ENCODE measurements at places on chromosomes 16 and 17. TPM values are rescaled to one million over a fixed set of nuclear protein-coding genes. Genes with fewer than 3 reads are reported as not detected.

- H3K36me3 ChIP-seq: no peaks in the 10 kb centered on the region
- peaks cover 7% of the 10 kb centered on the region for H3K4me1 ChIP-seq
- no peak for DNase-seq
These were observed 489 bp downstream of the ZC3H18 start for GRCh38 chr16:88570691-88571092.

GRCh38 chr16:77833921-77834634 is 45.7 kb downstream of the VAT1L start:
- H3K4me3 ChIP-seq: no peak overlapping the region
- no peaks in the 10 kb centered on the region for H3K27me3 ChIP-seq
- no peak for DNase-seq
- H3K27ac ChIP-seq: no peak overlapping the region

DNA sequence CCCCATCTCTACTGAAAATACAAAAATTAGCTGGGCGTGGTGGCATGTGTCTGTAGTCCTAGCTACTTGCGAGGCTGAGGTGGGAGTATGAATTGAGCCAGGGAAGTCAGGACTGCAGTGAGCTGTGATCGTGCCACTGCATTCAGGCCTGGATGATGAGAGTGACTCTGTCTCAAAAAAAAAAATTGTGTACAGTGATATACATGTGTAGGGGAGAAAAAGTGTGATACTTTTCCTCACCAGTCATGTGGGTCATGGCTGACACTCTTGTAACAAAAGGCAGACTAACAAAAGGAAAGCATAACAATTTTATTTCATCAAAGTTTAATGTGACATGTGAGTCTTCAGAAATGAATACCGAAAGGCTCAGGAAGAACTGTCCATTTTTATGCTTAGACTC is 2.0 kb upstream of the ABCC12 start:
- DNase-seq: no peak
- H3K27ac ChIP-seq: no peak overlapping the region
- H3K36me3 ChIP-seq: no peaks in the 10 kb centered on the region

GRCh38 chr16:24996301-24996700 is 18.9 kb downstream of the ARHGAP17 start:
- peaks cover 15% of the 10 kb centered on the region for H3K4me1 ChIP-seq
- no peak overlapping the region for H3K4me3 ChIP-seq
- H3K27me3 ChIP-seq: no peaks in the 10 kb centered on the region
- no peak overlapping the region for H3K27ac ChIP-seq
- no peak for DNase-seq

DNA sequence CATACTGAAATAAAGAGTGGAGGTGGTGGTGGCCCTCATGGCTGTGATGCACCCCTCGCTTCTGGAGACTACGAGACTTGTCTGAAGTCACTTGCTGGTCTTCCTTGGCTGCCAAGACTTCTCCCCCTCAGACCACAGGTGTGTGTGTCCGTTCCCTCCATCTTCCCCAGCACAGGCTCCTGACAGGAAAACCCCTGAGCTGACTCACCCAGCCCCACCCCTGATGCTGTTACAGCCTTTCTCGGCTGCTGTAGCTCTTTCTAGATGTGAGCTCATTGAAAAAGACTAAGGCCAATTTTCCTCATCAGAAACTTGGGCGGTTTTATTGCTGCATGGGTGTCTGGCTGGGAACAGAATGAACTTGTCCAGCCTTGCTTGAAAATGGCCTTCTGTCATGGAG is 296.9 kb downstream of the TMEM114 start:
- H3K4me1 ChIP-seq: no peaks in the 10 kb centered on the region
- no peak for DNase-seq
- H3K27me3 ChIP-seq: no peaks in the 10 kb centered on the region
- no peak overlapping the region for H3K4me3 ChIP-seq
- H3K36me3 ChIP-seq: no peaks in the 10 kb centered on the region

GRCh38 chr17:80861418-80861815 is 130.2 kb upstream of the CHMP6 start:
- no peak for DNase-seq
- no peaks in the 10 kb centered on the region for H3K27me3 ChIP-seq
- peaks cover 18% of the 10 kb centered on the region for H3K4me1 ChIP-seq
- no peak overlapping the region for H3K4me3 ChIP-seq
- H3K36me3 ChIP-seq: no peaks in the 10 kb centered on the region
- H3K27ac ChIP-seq: no peak overlapping the region

- H3K36me3 ChIP-seq: no peaks in the 10 kb centered on the region
- H3K27me3 ChIP-seq: no peaks in the 10 kb centered on the region
- peaks cover 2% of the 10 kb centered on the region for H3K4me1 ChIP-seq
- no peak overlapping the region for H3K4me3 ChIP-seq
- no peak overlapping the region for H3K27ac ChIP-seq
- no peak for DNase-seq
These were observed 6.2 kb upstream of the C1QTNF1 start for GRCh38 chr17:79017546-79018369.

GRCh38 chr17:7509937-7510336 is 25.8 kb downstream of the POLR2A start:
- no peaks in the 10 kb centered on the region for H3K27me3 ChIP-seq
- no peak for DNase-seq
- H3K4me1 ChIP-seq: no peaks in the 10 kb centered on the region
- H3K36me3 ChIP-seq: no peaks in the 10 kb centered on the region

- DNase-seq: no peak
- H3K36me3 ChIP-seq: no peaks in the 10 kb centered on the region
- peaks cover 5% of the 10 kb centered on the region for H3K4me1 ChIP-seq
- no peaks in the 10 kb centered on the region for H3K27me3 ChIP-seq
- no peak overlapping the region for H3K4me3 ChIP-seq
- no peak overlapping the region for H3K27ac ChIP-seq
These were observed 7.2 kb downstream of the CTF1 start for GRCh38 chr16:30903596-30903995.

GRCh38 chr17:46180892-46181274 is 12.3 kb downstream of the KANSL1 start:
- no peaks in the 10 kb centered on the region for H3K27me3 ChIP-seq
- no peak overlapping the region for H3K27ac ChIP-seq
- no peak overlapping the region for H3K4me3 ChIP-seq

DNA sequence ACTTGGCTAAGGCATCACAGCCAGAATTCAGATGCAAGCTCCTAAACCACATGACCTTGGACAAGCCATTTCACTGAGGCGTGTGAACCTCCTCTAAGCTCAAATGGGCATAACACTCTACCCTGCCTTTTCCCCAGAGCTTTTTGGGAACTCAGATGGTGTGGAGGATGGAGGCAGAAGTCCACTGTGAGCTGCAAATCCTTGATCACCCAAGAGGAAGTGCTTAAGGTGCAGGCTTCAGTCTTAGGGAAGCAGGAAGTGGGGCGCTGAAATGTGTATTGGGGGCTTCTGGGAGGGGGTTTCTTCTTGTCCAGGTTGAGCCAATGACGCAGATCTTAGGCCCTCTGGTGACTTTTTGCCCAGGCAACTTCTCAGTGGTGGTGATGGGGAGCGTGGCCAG is 12.9 kb downstream of the CIITA start:
- no peaks in the 10 kb centered on the region for H3K4me1 ChIP-seq
- no peaks in the 10 kb centered on the region for H3K36me3 ChIP-seq
- DNase-seq: no peak
- H3K27me3 ChIP-seq: no peaks in the 10 kb centered on the region
- no peak overlapping the region for H3K4me3 ChIP-seq

SLC16A6 gene
- total RNA-seq: 11.3 TPM
